ENCODE measurements at places on chromosomes 1 and 21.

- DNase-seq = no peak
Observed at GRCh38 chr1:247210062-247210375, 38.2 kb upstream of the ZNF124 start.

DNA sequence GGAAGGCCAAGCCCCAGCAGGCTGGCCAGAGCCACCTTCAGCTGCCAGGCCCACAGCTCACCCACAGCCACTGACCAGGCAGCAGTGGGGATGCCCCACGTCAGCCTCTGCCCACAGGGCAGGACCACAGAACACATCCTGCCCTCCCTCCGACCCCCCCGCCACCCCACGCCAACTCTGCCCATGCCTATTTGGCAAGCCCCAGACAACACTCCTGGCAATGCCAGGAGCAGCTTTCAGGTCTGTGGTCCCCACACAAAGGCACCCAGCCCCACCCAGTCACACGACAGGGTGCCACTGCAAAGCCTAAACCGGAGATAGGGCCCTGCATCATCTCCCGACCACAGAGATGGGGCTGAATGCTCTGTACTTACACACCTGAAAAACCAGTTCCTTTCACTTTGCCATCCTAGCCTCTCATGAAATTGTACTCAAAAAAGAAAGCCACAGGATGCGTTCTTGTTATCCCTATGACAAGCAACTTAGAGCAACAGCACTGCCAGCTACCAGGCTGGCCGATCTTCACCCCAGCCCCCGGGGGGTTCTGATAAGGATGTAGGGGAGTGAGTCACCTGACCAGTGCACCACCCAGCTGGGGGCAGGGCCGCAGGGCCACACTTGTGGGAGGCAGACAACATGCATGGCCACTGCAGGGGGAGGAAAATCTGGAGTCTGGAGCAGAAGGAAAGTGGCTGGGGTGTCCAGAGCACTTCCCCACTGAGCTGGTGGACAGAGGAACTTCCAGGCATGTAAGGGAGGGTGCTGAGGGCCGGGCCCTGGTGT lies 36.2 kb downstream of the UBE2G2 start:
- DNase-seq = no peak

DNA sequence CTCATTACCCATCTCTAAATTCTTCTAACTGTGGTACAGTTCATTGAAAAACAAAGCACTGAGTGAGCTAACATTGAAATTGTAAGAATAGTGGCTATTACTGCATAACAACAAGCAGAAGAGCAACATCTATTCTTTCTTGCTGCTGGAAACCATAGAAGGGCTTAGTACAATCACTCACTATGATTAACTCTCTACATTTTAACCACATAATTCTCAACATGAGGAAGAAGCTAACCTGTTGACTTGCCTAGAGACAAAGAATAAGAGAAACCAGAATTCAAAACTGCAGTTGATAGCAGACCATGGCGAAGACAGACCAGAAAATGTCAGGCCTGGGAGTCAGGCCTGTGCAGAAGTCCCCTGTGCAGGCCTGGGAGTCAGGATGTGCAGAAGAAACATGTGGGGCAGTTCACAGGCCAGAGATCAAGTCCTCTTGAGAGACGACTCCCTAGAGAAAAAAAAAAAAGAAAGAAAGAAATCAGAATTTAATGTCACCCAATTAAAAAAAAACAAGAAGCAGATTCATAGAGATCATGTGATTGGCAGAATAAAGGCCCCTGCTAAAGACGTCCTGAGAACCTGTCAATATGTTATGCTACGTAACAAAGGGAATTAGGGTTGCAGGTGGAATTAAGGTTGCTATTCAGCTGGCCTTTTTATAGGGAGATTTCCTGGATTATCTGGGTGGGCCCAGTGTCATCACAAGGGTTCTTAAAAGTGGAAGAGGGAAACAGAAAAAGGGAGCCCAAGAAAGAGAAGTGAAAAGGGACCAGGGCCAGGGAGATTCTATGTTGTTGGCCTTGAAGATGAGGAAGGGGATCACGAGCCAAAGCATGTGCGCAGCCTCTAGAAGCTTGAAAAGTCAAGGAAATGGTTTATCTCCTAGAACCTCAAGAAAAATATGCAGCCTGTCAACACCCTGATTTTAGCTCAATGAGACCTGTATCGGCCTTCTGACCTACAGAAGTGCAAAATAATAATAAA lies 94.9 kb downstream of the MRPL39 start:
- DNase-seq = no peak

DNA sequence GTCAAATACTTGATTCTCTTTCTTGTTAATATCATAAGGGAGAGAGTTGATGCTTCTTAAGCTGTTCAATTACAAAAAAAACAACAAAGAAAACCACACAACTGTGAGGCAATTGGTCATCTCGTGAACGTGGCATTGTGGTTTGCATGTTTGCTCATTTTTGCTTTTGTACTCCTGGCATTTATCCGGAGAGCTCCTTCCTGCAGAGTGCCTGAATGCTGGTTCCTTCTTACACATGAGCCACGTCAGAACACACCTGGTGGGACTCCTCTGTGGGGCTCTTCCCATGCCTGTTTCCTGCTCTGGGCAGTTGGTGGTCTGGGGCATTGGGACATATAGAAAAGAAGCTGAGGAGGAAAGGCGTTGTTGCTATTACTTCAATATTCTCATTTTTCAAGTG lies 25.7 kb downstream of the KCNK1 start:
- DNase-seq = no peak

GRCh38 chr1:230303069-230303468 lies 123.1 kb downstream of the PGBD5 start:
- no peak for DNase-seq

GRCh38 chr1:245272676-245273075 lies 117.9 kb downstream of the KIF26B start:
- no peak for DNase-seq

- no peak for DNase-seq
Observed at GRCh38 chr1:116666187-116667077, 1.1 kb downstream of the IGSF3 start.

GRCh38 chr1:174743654-174744561 lies 255.8 kb upstream of the CACYBP start:
- peak; percentile 70 for DNase-seq

- DNase-seq = no peak
Observed at GRCh38 chr1:86596224-86596623, 49.3 kb downstream of the CLCA4 start.

- no peak for DNase-seq
Observed at GRCh38 chr1:98322966-98323365, 338.6 kb upstream of the SNX7 start.

DNA sequence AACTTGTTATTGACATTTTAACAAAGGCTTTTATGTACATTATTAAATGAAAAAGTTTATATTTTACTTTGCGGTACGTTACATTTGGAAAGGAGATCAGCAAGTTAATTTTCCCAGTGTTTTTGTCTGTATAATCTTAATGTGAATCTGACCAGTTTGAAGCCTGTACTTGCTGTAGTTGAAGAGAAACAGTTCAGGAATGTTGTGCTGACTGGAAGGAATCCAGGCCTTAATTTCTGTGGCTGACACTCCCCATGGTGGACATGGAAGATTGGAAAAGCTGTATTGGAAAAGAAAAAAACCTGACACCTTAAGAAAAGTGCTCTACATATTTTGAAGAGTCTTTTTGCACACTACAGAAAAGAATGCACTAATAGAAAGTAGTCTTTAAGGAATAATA lies 15.5 kb downstream of the LEPR start:
- no peak for DNase-seq

- no peak for DNase-seq
Observed at GRCh38 chr1:223642237-223642636, 23.3 kb downstream of the CAPN8 start.

DNA sequence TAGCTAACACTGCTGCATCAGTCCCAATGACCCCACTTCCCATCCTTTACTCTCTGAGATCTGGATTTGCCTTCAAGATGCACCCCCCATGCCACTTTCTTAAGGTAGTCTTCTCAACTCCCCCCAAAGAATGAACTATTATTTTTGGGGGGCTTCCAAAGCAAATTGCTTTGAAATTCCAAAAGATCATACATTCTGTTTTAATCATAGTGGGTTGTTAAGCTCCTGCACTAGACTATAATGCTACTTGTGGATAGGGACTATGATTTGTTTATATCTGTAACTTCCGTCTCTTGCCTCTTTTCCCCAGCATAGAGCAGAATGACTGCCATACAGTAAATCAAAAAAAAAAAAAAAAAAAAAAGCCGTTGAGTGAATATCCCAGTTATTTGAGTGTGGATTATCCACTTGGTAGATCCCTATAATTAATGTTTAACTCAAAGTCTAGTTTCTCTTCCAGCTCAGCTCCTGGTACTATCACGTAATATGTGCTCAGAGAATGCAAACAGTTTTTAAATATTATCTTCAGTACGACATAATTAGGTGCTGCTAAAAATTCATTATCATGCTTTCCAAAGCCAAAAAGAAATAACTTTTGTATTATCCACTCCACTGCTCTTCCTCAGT lies 26.9 kb downstream of the KIRREL1 start:
- DNase-seq = peak; percentile 47

- no peak for DNase-seq
Observed at GRCh38 chr1:34212673-34213072, 36.0 kb downstream of the C1orf94 start.

- DNase-seq = peak; percentile 30
Observed at GRCh38 chr1:202143768-202144401, 652 bp downstream of the ARL8A start.

DNA sequence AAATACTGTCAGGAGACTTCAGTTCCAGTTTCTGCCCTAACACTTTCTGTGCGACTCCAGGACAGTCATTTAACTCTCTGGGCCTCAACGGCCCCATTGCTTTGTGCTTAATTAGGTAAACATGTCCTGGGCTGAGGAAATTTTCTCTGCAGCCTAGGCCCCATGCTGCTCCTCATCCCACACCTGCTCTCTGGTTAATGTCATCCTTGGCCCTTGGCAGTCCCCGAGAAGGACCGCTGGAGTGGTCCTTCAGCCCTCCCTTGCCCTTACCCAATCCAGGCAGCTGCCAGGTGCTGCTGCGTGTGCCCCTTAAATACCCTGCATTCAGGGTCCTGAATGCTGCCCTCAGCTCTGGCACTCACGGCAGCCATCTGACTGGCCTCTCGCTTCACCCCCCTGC lies 18.7 kb downstream of the UBL4B start:
- DNase-seq = no peak

- no peak for DNase-seq
Observed at GRCh38 chr1:201883266-201883665, 5.4 kb upstream of the SHISA4 start.

DNA sequence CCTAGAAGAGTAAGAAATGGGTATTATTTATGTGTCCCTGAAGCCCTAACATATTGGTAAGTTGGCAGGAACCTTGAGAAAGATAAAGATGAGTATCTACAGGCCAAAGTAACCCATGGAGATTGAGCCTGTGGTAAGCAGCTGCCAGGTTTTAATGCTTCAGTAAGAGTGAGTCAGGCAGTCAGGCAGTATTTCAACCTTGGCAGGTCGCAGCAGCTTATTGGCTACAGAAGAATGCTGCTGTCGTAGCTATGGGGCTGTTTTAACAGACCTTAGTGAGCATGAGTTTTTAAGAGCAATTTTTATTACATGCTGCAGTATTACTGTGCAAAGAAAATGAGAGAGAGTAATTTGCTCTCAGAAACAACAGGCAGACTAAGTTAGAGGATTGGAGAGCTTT lies 10.3 kb upstream of the SLC30A10 start:
- DNase-seq = no peak

GRCh38 chr1:162697140-162697895 lies 65.1 kb downstream of the DDR2 start:
- no peak for DNase-seq

DNA sequence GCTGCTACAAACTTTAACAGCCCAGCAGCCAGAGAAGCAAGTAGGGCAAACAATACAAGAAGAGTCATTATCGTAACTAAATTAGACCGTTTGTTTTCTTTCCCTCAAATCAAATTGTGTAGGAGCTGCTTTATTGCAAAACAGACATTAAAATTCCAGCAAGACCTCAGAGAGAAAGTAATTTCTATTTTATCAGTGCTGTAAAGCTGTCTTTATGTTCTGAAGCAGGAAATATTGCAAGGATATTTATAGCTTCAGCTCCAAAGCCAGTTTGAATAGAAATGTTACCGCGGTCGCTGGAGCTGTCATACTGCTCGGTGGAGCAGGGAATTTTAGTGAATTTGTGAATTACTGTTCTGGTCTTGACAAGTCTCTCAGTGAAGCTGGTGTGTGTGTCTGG lies 503.8 kb upstream of the PLXNA2 start:
- DNase-seq = no peak

DNA sequence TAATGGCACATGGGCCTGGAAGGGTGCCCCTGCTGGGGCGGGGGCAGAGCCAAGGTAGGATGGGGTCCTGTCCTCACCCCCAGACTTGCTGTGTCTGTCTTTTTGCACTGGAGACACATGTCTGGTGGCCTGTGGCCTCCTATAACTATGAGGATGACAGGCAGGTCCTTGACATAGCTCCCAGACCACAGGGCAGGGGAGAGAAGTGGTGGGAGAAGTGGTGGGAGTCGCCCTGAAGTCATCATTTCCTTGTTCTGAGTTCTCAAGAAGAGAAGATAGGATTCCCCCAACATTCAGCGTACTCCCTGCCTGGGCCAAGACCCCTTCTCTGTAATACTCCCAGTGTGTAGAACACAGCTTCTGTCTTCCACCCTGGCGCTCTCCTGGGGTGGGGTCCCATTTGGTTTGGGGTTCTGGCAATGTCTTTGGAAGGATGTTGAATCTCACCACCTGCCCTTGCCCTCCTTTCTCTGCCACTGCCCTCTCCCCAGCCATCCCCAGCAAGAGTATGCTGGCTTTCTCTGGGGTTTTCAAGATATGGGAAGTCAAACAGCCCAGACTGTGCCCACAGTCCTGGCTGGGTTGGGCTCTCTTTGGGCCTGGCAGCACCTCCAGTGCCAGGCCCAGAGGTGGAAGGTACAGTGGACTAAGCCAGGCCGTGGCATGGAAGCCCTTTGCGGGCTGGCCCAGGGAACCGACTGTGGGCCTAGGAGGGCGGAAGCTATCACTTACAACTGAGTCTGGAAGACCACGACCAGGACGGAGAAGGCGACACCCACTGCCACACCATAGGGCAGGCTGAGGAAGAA lies 19.4 kb downstream of the SLC26A9 start:
- DNase-seq = no peak

- peak; percentile 1 for DNase-seq
Observed at GRCh38 chr1:228097333-228098081, 5.6 kb downstream of the C1orf35 start.

- DNase-seq = no peak
Observed at GRCh38 chr1:1118876-1119220, 3.0 kb upstream of the C1orf159 start.

- DNase-seq = no peak
Observed at GRCh38 chr1:20678599-20678998, 17.4 kb upstream of the DDOST start.

DNA sequence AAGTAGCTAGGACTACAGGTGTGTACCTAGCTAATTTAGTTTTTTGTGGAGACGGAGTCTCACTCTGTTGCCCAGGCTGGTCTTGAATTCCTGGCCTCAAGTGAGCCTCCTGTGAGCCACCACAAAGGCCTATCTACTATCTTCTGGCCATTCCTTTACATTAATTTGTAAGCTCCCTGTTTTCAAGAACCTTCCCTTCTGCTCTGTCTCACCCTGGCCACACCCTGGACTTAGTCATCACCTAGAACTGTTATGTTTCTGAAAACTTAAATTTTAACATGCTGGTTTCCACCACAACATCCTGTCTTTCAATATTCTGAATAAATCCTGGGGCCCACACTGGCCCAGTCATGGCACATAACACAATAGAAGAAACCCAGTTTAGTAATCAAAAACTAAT lies 4.9 kb upstream of the B4GALT3 start:
- peak; percentile 49 for DNase-seq

Measured in lung microvascular endothelial cell (primary cell).